ENCODE measurements at places on chromosomes 6 and 20. TPM values are rescaled to one million over a fixed set of nuclear protein-coding genes. Genes with fewer than 3 reads are reported as not detected.
A peak's percentile ranks its signal among the peaks of the same experiment; 100 is the strongest.

Gene MOXD1
- total RNA-seq: 1.4 TPM

Gene IYD
- 21.4 TPM for total RNA-seq

Gene DEFB123
- total RNA-seq: not detected

- no peaks in the 10 kb centered on the region for H3K27me3 ChIP-seq
- peaks cover 9% of the 10 kb centered on the region for H3K36me3 ChIP-seq
- H3K4me3 ChIP-seq: peak overlapping the region; percentile 90
- H3K27ac ChIP-seq: peak overlapping the region; percentile 97
Observed at GRCh38 chr20:45341939-45342854, 6.0 kb downstream of the SDC4 start.

DNA sequence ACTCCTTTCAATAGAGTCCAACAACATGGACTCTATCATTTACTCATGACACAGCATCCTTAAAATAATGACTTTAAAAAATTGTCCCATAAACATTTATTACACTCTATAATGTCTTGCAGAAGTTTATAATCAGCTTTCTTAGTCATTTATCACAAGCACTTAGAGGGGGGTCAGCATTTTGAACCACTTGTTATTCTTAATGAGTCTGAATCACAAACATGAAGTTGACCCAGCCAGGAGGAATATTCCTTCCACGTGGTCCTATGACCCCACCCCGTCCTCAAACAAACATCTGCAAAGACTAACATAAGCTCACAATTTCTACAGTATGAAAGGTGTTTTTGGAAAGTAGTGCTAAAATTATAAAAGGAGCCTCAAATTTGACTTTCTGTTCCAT is 91.1 kb downstream of the MTFR2 start:
- H3K4me1 ChIP-seq: no peaks in the 10 kb centered on the region
- no peaks in the 10 kb centered on the region for H3K27me3 ChIP-seq
